Kidney epithelial cell (primary cell): ENCODE measurements at places on chromosomes 3 and 15. TPM values are rescaled to one million over a fixed set of nuclear protein-coding genes. Genes with fewer than 3 reads are reported as not detected.

GRCh38 chr3:187265461-187265955 lies 26.0 kb downstream of the MASP1 start:
- DNase-seq = no peak

- no peak for DNase-seq
These were observed 247.7 kb upstream of the CDIN1 start for GRCh38 chr15:36331531-36332275.

Gene CPA3
- not detected in 2 replicates for total RNA-seq

Gene PLSCR5
- total RNA-seq = not detected in 2 replicates

- no peak for DNase-seq
These were observed 59.1 kb downstream of the RGMA start for GRCh38 chr15:93029836-93030429.
